ENCODE measurements at places on chromosomes 4 and X.
A peak's percentile ranks its signal among the peaks of the same experiment; 100 is the strongest.

- peak; percentile 51 for DNase-seq
These were observed 101.9 kb downstream of the MAML3 start for GRCh38 chr4:140052050-140052449.

- no peak for DNase-seq
These were observed 246.3 kb downstream of the BANK1 start for GRCh38 chr4:102036619-102037376.

- DNase-seq: no peak
These were observed 135.9 kb downstream of the SLC4A4 start for GRCh38 chr4:71474731-71475130.

- DNase-seq: peak; percentile 13
These were observed 901 bp downstream of the JADE1 start for GRCh38 chr4:128810331-128810870.

GRCh38 chr4:78612398-78613178, 61.0 kb downstream of the ANXA3 start:
- peak; percentile 54 for DNase-seq

GRCh38 chr4:64399313-64400109, 9.7 kb downstream of the TECRL start:
- DNase-seq: no peak

GRCh38 chr4:53141308-53141707, 224.6 kb downstream of the SCFD2 start:
- no peak for DNase-seq

GRCh38 chrX:150849486-150849885, 49.0 kb downstream of the CD99L2 start:
- DNase-seq: peak; percentile 13

GRCh38 chr4:81399306-81400086, 72.2 kb downstream of the RASGEF1B start:
- DNase-seq: no peak

GRCh38 chr4:65386927-65387326, 283.4 kb downstream of the EPHA5 start:
- DNase-seq: no peak

DNA sequence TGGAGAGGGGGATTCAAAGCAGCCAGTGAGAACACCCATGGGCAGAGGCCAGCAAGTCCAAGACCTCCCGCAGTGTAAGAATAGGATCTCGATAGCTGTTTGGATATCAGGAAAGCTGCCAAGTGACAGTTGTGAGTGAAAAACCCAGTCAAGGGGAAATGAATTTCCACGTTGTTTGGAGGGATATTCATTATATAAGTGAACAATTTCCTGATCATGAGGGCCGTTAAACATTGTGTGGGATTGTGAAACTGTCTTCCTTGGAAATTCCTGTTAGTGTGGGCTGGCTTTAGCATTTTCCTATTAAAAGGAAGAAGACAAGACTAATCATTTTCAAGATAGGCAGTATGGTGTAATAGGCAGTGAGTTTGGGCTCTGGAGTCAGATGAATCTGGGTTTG, 15.0 kb downstream of the CLDN2 start:
- DNase-seq: no peak

DNA sequence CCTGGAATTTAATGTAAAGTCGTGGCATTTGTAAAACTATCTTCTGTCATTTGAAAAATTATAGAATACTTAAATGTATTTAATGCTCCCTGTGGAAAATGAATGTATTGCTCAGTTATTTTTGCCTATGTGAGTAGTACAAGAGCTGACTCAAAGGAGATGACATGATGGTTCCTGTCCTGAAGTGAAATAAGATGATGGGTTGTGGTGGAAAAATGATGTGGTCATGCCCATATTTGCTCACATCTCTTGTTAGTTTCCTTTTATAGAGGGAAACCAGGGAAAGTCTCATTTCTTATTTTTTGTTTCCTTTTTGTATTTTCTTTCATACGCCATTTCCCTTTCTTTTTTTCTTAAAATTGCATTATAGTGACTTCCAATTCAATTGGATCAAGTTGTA, 23.7 kb downstream of the PLS3 start:
- peak; percentile 51 for DNase-seq

DNA sequence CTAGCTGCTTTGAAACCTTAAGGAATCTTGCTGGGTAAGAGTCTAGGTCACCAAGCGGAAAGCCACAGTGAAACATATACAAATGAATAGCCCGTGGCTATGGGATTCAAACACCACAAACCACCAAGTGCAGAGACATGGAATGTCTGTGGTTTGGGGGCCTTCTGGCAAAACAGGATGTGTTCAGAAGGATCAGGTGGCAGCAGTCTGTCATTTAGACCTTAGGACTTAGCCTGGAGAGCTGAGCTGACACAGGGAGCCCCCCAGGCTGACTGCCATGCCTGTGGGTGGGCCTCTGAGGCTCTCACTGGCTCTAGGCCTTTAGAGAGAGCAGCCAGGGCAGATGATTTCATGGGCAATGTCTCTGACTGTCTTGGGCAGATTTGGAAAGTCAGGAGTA, 225.6 kb downstream of the FBXW7 start:
- peak; percentile 88 for DNase-seq

- DNase-seq: peak; percentile 50
These were observed at the start of gene NBDY for GRCh38 chrX:56729152-56729850. Gene NBDY, plus strand, starts transcription at chrX:56729243. Its CDS starts 111 bp downstream, at chrX:56729354.

DNA sequence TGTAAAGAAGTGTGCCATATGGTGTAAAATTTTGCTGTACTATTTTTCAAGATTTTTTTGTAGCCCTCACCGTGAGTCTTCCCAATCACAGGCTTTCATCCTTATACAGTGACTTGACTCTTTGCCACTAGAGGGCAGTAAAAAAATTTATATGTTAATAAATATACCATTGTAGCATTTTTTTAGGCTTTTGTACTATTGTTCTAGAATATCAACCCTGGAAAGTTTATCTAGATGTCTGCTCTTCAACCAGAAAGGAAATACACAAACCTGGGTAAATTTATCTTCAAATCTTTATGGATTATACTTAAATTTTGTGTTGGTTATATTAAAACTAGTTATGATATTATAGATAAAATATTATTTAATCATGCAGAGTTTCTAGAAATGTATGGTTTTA, 235.3 kb downstream of the TENM3 start:
- DNase-seq: peak; percentile 68

- peak; percentile 69 for DNase-seq
These were observed 147.1 kb downstream of the NHS start for GRCh38 chrX:17521871-17522693.

- DNase-seq: no peak
These were observed 65.3 kb upstream of the EFNB1 start for GRCh38 chrX:68763481-68763880.

Data from PC-3 (cell line).